ENCODE measurements at places on chromosomes 4 and X.

GRCh38 chr4:128162434-128162833, 101.3 kb downstream of the LARP1B start:
- DNase-seq: peak; percentile 21

DNA sequence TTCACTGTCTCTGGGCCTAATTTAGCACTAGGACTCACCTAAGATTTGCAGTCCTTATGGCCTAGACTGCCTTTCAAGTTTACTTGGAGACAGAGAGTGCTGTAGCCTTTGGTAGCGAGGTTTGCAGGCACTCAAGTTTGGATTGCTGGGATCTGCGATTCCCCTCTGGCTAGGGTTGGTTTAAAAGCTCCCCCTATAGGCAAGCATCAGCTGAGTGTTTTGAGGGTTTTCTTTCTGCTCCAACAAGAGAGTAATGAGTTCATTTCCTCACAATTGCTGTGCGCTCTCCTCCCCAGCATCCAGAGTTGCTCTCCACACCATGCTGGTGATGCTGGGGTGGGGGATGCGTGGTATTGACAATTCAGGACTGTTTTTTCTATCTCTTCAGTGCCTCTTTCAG, 206.9 kb downstream of the GLUD2 start:
- peak; percentile 10 for DNase-seq

- DNase-seq: peak; percentile 1
These were observed 1606.4 kb upstream of the TENM3 start for GRCh38 chr4:180636696-180637404.

DNA sequence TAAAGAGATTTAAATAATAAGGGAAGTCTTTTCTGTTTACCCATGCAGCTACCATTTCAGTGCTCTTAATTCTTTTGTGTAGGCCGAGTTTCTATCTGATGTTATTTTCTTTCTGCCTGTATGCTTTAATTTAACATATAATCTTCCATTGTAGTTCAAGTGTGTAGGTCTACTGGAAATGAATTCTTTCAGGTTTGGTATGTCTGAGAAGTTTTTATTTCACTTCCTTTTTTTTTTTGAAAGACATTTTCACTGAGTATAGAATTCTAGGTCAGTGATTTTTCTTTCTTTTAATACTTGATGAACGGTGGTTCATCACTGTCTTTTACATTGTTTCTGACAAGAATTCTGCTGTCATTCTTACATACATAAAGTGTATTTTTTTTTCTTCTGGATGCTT, 42.1 kb downstream of the VAMP7 start:
- DNase-seq: no peak

DNA sequence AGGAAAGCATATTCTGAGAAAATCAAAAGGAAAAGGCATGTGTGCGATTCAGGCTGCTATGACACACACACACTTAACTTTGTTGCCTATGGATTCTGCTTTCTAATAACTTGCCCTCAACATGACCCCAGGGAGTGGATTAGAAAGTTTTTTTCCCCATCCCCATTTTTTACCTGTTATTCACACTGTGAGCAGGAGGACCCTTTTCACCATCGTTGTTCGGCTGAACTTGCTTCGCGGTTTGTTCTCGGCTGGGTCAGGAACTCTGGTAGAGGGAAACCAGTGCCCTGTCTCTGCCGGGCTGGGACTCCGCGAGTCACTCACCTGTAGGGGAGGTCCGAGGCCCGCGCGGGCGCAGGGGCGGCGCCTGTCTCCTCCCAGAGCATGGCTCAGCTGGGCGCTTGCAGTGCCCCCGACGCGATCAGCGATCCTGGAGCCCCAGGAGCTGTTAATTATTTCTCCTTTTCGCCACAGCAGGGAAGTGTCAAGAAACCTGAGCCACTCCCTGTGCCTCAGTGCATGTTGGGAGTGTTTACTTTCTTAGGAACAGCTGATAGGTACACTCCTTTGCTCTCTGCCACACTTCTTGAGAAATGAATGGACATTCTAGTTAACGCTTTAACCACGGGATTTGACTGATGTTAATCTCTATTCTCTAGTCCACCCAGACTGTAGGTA, at the start of gene RASSF6:
TSS of gene RASSF6 (minus strand) at position 322 of the 678 bp plus-strand sequence. CDS start 8,641 bp downstream, outside the sequence.
- DNase-seq: no peak
